Esophagus muscularis mucosa (tissue), 4 donors: ENCODE measurements at places on chromosomes 1 and 21. TPM values are rescaled to one million over a fixed set of nuclear protein-coding genes. Genes with fewer than 3 reads are reported as not detected.

DNA sequence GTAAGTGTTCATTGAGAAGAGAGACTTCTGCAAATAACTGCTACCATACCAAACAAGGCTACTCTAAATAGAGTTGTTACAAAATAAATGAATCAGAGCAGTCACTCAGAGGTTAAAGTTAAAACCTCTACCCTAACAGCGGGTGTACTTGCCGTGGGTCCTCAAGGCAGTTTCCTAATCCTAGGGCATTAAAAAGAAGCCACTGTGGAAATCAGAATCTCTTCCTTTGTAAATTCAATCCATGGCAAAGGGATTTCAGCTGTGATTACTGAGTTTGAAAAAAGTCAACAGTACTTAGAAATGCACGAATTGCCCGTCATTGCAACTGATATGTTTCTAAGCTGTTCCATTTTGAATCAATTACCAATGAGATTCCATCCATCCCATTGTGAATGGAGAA lies 13.5 kb downstream of the TBX15 start:
- DNase-seq, result no peak

GRCh38 chr21:22536509-22536908 lies 1538.3 kb downstream of the NCAM2 start:
- no peak for DNase-seq

- no peak for DNase-seq
Observed at GRCh38 chr21:36156815-36157670, at the start of gene DOP1B. DOP1B (plus strand) TSS chr21:36156824; CDS start chr21:36164734, 7,910 bp downstream.

DNA sequence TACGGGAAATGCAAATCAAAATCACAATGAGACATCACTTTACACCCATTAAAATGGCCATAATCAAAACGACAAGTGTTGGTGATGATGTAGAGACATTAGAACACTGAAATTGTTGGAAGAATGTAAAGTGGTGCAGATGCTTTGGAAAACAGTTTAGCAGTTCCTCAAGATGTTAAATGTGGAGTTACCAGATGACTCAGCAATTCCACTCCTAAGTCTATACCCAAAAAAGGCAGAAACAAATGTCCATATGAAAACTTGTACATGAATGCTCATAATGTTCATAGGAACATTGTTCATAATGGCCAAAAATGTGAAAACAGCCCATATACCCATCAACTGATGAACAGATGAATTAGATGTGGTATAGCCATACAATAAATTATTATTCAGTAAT lies 267.4 kb downstream of the KCNH1 start:
- no peak for DNase-seq

GRCh38 chr1:201396861-201397464 lies 2.2 kb downstream of the LAD1 start:
- no peak for DNase-seq

DNA sequence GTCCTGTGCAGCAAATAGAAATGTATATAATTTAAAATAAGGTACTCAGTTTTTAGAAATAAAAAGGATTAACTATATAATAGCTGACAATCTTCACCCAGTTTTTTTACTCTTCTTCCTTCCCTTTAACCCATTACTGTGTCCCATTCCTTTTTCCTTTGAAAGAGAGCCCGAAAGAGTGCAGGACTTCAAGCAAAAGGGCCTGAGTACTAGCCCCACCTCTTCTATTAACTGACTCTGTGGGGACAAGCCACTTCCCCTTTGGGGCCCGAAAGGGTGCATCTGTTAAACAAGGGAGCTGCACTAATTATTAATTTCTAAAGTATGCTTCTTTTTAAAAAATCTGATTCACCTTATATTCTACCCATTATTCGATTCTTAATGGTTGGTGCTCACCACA lies 3.3 kb downstream of the USP24 start:
- no peak for DNase-seq

DNA sequence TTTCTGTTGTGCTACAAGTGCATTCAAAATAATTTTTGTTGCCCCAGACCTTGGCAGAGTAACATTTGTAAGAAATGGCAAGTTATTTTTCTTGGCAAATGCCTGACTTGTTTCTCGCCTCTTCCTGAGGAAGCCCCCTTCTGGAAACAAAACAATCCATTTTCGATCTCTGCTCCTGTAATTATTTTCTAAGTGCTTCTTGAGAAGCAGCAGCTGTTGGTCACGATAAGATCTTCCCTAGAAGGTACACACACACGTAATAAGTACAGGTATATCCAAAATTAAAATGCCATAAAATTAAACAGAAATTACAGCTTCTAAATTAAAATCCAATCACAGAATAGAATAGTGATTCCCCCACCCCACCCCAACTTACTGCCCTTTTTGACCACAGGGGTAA lies 47.3 kb downstream of the LPGAT1 start:
- no peak for DNase-seq

- DNase-seq, result no peak
Observed at GRCh38 chr1:81313289-81313688, 487.4 kb upstream of the ADGRL2 start.

- no peak for DNase-seq
Observed at GRCh38 chr1:205168291-205168690, 43.2 kb downstream of the DSTYK start.

The PRR9 gene
- total RNA-seq, result not detected

The TRPM2 gene
- 2.5 TPM for total RNA-seq

The C1orf87 gene
- not detected for total RNA-seq

The IGSF9 gene
- not detected for total RNA-seq

The C1orf115 gene
- total RNA-seq, result 10.8 TPM

The COL8A2 gene
- 57.4 TPM for total RNA-seq
